Posterior vena cava (tissue), 2 donors: ENCODE measurements at places on chromosomes 6 and 20. TPM values are rescaled to one million over a fixed set of nuclear protein-coding genes. Genes with fewer than 3 reads are reported as not detected.
A peak's percentile ranks its signal among the peaks of the same experiment; 100 is the strongest.

DNA sequence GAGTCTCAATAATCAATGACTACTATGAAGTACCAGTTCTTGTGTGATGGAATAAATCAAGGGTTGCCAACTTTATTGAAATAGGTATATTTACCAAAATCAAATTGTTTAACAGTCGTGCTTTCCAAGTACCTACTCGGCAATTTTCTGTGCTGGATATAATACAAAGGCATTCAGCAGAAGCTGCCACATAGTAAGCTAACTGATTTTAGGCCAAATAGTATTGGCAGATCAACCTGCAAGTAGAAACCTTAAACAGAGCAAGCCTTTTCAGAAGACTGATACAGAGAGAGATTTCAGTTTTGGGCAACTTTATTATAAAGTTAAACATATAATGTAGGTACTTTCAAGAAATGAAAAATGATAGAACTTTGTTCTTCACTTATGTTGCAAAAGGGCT is 174.6 kb downstream of the ASCC3 start:
- DNase-seq: no peak

GRCh38 chr6:135667691-135668455 is 170.3 kb upstream of the AHI1 start:
- peak; percentile 82 for DNase-seq

GRCh38 chr20:23988561-23988960 is at the start of gene GGTLC1:
Gene GGTLC1 (minus strand): TSS chr20:23988779. CDS start chr20:23986611, 2,168 bp downstream.
- no peak for DNase-seq

GRCh38 chr20:14568225-14568624 is 230.8 kb upstream of the FLRT3 start:
- DNase-seq: no peak

DNA sequence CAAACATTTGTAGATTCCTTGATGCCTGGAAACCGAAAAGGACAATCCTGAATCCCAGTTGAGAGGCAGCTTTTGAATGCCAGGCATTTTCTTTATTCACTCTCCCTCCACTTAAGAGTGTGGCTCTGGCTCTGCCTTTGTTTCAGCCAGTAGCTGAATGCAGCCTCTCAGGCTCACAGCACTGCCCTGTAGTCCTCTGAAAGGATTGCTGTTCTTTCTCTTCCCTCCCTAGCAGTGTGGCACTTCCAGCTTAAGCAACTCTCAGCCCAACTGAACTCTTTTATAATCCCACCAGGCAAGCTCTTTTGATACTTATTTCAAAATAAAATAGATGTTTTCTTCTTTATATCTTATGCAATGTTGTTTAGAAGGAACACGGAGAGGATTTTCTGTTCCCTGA is 415.6 kb downstream of the GJA1 start:
- no peak for DNase-seq

- no peak for DNase-seq
Observed at GRCh38 chr6:153015094-153015640, 12.7 kb upstream of the MTRF1L start.

- no peak for DNase-seq
Observed at GRCh38 chr6:147201885-147202515, 2.2 kb upstream of the STXBP5 start.

GRCh38 chr6:47306887-47307286 is 2.8 kb downstream of the TNFRSF21 start:
- DNase-seq: no peak

- DNase-seq: no peak
Observed at GRCh38 chr6:161882196-161882765, 608.4 kb upstream of the AGPAT4 start.

DNA sequence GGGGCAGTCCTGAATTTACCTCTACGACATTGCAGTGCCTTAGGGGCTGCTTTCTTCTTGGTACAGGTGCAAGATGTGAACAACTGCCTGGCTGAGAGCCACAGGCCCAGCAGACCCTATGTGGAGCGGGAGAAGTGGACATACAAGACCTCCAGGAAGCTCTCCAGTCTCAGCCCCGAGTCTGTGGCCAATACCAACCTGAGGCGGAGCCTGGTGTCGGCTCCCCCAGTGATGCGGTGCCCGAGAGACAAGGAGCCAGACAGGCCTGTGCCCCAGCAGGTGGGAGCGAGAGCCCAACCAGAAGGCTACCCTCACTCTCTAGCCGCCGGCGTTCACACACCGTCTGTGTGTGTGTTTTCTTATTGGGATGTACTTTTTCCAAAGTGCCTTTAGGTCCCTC is 59.6 kb downstream of the EFCAB8 start:
- DNase-seq: peak; percentile 58

DNA sequence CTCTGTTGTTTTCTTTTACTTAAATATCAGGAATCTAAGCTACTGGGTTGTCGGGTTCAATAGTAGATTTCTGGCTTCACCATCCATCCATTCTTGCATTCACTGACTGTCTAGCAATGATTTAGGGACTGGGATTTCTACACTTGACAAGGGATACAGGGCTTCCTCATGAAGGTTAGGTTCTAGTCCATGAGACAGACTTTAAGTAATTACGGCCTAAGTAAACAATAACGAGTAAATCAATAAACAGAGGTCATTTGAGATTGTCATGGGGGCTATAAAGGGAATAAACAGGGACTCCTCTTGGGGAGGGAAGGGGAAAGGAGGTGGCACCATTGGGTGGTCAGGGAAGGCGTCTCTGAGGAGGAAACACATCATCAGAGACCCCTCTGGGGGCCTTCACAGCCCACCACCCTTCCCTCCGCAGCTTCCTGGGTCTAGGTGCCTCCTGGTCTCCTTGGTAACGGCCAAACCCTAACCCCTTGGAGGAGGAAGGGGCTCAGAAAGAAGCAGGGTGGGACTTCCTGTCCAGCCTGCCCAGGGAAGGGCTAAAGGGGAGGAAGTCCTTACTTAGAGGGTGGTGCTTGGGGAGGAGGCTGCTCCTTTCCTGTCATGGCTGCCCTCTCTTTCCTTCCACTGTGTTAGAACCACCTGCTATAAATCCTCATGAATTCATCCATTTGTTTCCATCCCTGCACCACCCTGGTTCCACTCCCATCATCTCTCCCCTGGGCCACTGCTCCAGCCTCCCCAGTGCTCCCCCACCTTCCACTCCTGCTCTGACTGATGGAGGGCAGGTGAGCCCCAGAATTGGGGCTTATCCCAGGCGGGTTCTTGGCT is 33.3 kb downstream of the BPIFB4 start:
- DNase-seq: no peak

GRCh38 chr6:106474466-106474865 is 113.9 kb downstream of the CRYBG1 start:
- no peak for DNase-seq

DNA sequence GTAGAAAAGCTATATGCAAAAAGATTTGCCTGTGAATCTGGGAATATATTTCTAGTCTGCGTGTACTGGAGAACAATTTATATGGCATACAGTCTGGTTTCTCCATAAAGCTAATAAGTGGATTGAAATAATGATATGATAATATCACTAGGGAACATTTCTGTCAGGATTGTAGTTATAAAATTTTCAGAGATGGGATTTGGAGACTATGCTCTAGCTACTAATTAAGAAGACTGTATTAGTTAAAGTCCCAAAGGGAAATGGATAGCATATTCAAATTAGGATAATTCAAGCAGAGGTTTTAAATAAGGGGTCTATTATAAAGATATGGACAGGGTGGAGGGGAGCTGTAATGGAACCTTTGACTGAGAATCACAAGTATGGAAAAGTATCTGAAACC is 7.2 kb upstream of the STX11 start:
- no peak for DNase-seq

Gene RBBP8NL
- total RNA-seq: not detected

Gene TCF15
- total RNA-seq: 2.5 TPM

Gene FAM209B
- 0.38 TPM for total RNA-seq
